Stimulated activated CD4-positive, alpha-beta T cell treated with anti-CD3 and anti-CD28 coated beads, TNF-alpha, amount 100 ng/mL, for 4 hours (primary cell): ENCODE measurements at places on chromosomes 5 and 9.

DNA sequence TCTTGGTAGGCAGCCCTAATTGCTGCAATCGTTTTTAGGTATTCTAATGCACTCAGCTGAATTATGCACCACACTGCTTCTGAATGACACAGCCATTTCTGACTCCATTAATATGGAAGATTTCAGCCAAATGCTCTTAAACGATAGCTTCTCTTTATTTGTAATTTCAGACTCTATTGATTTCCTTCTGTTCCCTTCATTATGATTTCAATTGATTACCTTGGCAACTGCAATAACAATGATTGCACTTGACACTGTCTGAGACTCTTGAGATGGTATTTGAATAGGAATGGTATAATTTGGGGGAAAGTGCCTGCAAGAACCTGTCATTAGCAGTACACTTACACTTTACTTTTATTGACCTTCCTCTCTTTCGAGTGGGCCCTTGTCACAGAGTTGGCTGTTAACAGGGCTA, 296.1 kb upstream of the DMAC1 start:
- no peak for DNase-seq

GRCh38 chr5:177469750-177470525, 3.5 kb downstream of the DBN1 start:
- no peak for DNase-seq

- DNase-seq, result no peak
Observed at GRCh38 chr5:73411936-73412596, 36.5 kb downstream of the FOXD1 start.

GRCh38 chr9:130823435-130823834, 11.6 kb upstream of the ABL1 start:
- DNase-seq, result no peak

- no peak for DNase-seq
Observed at GRCh38 chr9:99486684-99487083, 264.6 kb downstream of the SEC61B start.

DNA sequence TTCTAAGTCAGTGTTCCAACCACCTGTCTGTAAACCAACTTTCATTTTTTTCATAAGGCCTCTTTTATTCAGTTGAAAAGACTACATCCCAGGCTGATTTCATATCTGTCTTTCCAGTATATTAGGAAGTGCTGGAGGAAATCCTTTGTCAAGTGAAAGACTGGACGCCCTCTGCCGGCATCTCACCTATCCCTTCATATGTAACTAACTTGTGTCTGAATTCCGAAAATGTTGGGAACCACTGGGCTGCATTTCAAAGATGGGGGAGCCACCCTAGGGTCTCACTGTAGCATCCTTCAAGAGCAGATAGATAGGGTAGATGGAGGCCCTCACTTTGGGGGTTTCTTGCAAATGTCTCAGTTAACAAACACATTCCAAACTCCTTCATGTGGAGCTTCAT, 569.8 kb downstream of the CTNND2 start:
- no peak for DNase-seq

- no peak for DNase-seq
Observed at GRCh38 chr5:169803077-169803981, 166.3 kb downstream of the DOCK2 start.

DNA sequence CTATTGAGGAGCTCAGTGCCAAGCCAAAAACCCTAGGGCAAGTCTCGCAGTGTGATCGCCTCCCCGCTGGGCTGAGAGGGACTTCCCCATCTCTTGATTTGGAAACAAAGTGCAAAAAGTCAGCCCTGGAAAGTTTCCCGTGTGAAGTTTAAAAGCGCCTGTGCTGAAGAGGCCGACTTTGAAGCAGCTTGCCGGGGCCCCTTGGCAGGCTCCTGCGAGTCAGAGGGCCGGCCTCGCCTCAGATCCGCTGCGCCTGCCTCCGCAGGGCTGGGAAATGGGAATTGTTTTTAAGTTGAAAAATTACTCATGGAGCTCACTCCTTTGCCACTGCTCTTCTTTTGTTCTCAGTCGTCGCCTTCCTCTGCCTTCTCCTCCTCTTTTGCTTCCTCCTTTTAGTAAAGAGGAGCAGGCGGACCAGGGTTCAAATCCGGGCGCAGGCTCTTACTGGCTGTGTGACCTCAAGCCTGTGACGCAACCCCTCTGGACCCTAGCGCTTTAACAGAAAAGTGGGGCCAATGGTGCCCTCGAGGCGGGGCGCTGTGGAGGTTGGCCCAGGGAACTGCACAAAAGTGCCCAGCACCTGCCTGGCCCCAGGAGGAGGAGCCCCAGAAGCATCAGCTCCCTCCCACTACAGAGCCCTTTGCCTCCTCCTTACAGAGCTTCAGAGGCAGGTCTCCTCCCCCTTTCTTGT, 14.7 kb upstream of the LHX2 start:
- DNase-seq, result peak; percentile 11

GRCh38 chr9:99850736-99851499, 29.2 kb downstream of the NR4A3 start:
- no peak for DNase-seq

DNA sequence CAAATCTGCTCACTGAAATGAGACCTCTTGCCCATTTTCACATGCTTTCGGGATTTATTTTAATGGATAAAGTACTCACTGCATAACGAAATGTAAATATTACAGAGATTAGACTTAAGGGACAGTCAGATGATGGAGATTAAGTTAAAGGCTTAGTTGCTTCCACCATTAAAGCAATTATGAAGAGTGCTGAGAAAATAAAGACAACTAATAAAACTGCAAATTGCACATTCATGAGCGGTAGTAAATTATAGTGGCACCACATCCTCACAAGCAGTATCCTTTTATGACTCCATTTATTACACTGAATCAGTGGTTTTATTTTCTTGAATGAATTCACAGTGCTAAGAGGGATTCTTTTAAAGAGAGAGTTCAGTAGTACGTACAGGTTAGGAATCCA, 76.2 kb upstream of the TMED7 start:
- no peak for DNase-seq

DNA sequence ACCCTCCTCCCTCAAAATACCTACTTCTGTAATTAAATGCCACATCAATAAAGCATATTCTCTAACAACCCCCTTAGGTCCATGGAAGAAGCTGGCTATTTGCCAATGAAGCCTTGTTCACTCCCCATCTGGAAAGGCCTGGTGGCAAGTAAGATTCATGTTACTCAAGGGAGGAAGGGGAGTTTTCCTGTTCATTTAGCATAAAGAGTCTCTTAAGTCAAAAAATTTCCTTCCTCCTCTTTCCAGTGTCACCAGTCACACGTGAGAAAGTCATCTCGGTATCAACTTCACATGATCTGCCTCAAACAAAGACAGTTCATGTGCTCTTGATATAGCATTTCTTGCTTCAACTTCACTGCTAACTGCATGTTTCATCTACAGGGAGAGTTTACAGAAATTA, 32.7 kb upstream of the RIC1 start:
- no peak for DNase-seq

DNA sequence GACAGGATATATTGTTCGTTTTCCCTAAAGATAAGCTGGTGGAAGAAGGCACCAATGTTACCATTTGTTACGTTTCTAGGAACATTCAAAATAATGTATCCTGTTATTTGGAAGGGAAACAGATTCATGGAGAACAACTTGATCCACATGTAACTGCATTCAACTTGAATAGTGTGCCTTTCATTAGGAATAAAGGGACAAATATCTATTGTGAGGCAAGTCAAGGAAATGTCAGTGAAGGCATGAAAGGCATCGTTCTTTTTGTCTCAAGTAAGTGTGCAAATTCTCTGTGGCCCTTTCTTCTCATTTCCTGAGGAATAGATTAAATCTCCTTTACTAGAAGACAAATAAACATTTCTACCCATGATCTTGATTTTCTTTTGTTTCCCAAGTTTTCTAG, 38.0 kb downstream of the OSMR start:
- no peak for DNase-seq

DNA sequence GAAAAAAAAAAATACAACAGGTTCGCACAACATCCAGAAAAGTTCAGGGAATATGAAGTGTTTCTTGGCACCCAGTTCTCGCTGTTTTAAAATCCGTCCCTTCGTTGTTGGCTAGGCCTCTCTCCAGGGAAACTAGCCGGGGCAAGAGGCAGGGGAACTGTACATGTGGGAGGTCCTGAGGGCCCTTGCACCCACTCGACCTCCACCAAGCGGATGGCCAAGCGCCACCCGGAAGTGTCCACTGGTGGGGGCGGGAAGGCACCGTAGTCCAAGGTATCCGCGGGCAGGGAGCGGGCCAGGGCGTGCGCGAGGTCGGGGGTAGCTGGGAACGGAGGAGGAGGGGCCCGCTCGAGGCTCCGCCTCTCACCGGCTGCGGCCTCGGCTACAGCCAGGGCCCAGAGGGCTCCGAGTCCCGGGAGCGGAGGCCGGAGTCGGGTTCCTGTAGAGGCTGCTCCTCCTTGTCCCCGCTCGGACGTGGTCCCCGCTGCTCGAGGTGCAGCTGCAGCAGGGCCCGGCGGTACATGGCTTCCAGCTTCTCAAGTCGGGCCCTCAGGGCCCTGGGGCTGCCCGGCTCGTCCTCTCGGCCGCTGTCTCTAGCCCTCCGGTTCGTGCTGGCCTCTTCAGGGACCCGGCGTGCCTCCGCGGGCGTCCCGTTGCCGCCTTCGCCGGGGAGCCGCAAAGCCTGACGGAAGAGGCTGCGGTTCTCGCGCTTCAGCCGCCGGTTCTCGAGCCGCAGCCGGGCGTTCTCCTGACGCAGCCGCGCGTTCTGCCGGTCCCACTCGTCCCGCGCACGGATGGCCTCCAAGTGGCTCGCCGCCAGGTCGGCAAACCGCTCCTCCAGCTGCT, 720 bp downstream of the TUSC1 start:
- DNase-seq, result no peak

DNA sequence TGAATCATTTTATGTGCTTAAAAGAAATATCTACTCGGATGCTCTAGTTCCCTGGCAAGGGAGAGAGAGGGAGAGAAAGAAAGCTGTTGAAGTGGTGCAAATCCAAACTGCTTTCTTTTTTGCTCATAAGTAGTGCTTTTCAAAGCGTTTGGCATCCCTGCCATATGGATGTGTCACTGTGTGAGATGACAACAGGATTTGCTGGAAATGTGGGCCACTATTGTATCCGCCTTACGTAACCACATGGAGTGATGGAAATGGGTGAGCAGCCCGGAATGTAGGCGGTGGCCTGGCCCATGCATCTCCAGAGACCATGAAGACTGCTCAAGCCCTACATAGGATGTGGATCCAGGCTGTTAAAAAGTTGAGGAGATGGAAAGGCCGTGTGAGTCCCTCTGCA, 30.8 kb downstream of the TJP2 start:
- DNase-seq, result no peak

GRCh38 chr9:125904155-125904851, 157.1 kb downstream of the PBX3 start:
- DNase-seq, result no peak

GRCh38 chr9:81373294-81373693, 316.1 kb downstream of the TLE1 start:
- no peak for DNase-seq

DNA sequence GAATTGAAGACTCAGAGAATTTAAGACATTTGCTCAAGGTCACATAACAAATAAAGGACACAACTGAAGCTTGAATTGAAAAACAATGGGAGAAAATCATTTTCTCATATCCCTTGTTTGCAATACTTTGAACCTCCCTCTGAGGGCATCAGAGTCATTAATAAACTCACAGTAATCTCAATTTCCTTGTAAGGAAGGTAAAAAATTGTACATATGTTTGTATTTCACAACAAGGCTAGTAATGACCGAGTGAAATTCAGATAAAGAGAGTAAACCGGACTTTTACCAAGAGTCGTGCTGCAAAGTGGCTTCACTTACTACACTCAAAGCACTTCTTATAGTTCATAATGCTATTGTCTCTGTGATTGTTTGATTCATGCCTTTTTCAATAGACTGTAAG, 665.0 kb downstream of the NR2F1-AS1 start:
- no peak for DNase-seq

DNA sequence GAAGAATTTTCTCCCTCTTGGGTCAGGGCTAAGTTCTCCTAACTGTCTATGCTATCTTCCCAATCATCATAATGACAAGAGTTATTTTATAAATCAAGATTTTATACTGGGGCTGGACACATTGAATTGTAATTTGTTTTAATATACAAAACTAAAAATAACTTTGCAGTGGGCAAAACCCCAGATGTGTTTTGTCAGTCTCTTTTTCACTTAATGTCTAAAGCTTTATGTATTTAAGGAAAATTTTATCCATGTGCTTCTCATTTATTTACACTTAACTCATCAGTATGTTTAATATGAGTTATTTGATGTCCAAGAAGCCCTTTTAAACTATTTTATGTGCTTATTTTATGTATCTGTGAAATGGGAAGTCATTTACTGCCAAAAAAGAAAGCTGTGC, 362.8 kb upstream of the ADAMTSL1 start:
- no peak for DNase-seq

DNA sequence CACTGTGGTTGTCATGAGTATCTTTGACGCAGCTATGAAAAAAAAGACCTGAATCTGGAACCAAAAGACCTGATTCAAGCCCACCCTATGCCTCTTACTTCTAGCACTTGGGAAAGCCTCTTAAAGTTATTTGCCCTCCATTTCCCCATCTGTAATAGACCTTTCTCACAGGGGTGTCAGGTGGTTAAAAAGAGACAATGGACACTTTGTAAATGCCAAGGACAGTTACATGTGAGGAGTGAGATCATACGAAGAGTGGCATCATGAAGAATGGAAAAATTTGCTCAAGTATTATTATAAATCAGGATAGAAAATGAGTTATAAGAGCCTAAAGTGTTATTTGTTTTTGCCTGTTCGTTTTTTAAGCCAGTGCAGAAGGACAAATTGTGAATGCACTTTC, 46.5 kb downstream of the ACTL7B start:
- DNase-seq, result no peak

GRCh38 chr5:119343766-119344165, 12.1 kb upstream of the TNFAIP8 start:
- peak; percentile 49 for DNase-seq

DNA sequence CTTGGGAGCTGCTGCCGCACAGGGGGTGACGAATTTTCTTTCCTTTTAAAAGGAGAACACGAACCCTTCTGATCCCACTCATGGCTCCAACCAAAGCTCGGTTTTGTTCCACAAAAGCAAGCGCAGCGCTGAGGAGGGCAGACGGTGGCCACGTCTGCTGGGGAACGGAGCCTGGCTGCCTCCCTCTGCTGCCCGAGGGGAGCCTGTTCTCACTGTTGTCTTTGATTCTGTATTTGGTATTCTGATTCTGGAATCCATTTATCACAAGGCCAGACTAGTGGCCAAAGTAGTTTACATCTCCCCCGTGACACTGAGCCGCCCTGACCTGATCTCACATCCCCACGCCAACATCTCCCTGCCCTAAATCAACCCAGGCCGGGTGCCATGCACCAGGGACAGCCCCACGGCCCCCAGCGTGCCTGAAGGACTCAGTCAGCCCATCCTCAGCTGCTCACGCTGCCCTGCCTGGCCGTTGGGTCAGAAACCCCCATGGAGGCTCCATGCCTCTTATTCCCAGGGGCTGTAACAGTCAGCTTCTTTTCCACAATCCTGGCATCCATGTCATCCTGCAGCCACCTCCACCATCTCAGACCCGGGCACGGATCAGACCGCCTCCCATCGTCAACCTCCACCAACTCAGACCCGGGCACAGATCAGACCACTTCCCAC, 6.7 kb upstream of the NSMF start:
- no peak for DNase-seq

DNA sequence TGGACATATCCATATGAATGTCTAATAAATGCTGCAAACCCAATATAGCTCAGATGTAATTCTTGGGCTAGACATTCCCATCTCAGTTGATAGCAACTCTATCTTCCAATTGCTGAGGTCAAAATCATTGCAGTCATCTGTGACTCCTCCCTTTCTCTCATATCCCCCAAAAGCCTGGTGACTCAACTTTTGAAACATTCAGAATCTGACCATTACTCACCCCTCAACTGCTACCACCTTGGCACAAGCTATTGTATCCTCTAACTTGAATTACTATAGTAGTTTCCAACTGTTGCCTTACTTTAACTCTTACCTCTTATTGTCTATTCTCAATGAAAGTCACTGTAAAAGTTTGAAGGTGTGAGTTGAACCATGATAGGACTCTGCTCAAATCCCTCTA, 600.1 kb upstream of the RGMB start:
- DNase-seq, result no peak
